ENCODE measurements at places on chromosomes 7 and 10.

DNA sequence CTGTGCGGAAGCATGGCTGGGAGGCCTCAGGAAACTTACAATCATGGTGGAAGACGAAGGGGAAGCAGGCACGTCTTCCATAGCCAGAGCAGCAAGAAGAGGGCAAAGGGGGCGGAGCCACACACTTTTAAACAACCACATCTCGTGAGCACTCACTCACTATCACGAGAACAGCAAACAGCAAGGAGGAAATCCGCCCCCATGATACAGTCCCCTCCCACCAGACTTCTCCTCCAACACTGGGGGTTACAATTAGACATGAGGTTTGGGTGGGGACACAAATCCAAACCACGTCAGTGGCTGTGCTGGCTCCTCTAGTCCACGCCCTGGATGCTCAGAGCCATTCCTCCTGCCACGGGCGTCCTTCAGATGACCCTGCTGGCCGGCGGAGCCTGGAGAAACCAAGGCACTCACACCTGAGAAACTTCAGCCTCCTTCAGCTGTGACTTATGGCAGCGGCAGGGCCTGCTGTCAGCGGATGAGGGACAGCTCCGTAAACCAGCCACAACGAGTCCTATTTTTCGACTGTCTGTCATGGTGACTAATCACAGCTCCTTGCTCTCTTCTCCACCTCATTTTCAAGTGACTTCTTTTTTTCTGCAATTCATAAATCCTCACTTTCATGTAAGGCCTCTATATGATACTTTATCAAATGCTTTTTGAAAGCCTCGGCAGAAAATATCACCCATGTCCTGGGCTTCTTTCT, 167.9 kb upstream of the PFKP start:
- DNase-seq = no peak

DNA sequence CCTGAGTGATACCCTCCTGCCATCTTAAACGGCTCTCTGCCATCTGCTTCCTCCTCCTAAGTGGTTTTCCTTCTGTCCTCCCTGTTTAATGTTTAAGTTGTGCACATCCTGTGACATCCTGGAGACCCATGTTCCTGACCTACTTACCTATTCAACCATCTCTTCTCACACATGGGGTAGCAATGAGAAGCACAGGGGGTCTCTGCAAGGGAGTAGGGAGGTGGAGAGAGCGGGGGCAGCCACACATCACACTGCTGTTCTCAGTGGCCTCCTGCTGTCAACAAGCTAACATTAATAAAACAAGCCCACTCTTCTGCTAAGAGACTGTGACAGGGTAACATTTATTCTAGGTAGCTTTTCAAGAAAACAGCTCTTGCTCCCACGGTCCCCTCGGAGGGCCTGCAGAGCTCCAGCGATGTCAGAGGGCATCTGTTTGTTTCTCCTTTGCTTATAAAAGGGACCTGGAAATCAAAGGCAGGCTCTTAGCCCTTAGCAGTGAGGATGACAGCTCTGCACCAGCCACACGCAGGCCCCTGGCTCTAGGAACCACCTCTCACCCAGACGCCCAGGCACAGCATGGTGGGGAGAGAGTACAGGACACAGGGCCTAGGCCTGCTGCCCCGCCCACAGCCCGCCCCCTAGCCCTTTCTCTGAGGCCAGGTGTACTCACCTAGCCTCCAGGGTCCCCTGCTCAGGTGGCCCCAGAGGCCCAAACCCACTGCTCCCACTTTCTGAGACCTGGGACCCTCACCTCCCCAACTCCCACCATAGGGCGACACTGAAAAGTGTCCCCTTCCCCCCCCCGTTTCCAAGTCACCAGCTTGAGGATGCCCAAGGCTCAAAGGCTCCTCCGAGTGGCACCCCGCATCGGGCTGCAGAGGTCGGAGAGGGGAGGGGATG, 943 bp upstream of the SLC18A2 start:
- DNase-seq = no peak

DNA sequence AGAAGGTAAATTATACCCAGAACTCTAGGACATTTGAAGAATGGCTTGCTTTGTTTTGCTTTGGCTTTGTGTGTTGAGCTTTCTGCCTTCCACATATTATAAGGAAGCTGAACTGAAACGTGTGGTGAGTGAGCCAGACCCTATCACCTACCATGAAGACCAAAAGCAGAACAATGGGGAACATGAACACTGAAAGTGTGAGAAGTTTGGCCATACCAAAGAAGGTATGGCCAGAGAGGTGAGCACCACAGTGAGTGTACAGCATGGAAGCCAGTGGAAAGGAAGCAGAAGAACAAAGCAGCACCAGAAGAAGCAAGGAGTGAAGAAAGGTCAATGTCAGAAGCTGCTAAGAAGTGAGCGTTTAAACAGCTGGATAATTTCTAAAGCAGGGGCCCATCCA, 59.7 kb upstream of the CCDC71L start:
- no peak for DNase-seq

GRCh38 chr7:2008936-2009540, 223.7 kb downstream of the MAD1L1 start:
- no peak for DNase-seq

GRCh38 chr10:79381804-79382221, 34.5 kb downstream of the PPIF start:
- DNase-seq = no peak

- DNase-seq = no peak
These were observed 65.9 kb downstream of the DGKB start for GRCh38 chr7:14836571-14837189.

DNA sequence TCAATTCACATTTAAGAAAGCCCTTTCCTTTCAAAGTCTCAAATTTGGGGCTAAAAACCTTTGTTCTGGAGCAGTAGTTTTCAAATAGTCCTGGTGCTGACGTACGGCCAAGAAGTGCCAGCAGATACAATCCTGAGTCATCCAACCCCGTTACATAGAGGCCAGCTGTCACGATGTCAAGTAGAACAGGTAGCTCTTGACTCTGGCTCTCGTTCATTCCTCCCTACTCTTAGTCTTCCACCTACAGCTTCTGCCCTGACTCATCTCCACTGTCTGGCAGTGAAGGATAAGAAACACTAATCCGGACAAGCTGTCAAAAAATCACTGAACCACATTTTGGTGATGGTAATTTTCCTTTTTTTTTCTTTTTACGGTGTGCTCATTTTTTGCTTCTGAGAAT, 132.4 kb upstream of the PTN start:
- DNase-seq = no peak

- no peak for DNase-seq
These were observed 61.0 kb upstream of the MKI67 start for GRCh38 chr10:128186959-128187787.

DNA sequence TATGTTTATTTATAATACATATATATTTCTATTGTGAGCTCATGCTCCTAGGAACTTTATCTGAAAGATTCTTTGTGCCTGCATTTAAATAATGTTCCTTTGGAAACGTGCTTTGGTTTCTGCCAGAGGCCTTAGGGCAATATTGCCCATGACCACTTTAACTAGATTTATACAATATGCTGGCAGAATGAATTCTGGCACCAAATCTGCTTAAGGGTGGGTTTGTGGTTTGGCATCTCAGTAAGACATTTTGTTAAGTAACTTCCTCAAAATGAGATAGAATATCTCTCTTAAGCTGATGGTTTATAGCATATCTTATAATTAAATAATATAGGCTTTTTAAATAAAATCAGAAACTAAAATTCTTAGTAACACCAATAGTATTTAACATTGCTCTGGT, 252.9 kb downstream of the RNLS start:
- no peak for DNase-seq

DNA sequence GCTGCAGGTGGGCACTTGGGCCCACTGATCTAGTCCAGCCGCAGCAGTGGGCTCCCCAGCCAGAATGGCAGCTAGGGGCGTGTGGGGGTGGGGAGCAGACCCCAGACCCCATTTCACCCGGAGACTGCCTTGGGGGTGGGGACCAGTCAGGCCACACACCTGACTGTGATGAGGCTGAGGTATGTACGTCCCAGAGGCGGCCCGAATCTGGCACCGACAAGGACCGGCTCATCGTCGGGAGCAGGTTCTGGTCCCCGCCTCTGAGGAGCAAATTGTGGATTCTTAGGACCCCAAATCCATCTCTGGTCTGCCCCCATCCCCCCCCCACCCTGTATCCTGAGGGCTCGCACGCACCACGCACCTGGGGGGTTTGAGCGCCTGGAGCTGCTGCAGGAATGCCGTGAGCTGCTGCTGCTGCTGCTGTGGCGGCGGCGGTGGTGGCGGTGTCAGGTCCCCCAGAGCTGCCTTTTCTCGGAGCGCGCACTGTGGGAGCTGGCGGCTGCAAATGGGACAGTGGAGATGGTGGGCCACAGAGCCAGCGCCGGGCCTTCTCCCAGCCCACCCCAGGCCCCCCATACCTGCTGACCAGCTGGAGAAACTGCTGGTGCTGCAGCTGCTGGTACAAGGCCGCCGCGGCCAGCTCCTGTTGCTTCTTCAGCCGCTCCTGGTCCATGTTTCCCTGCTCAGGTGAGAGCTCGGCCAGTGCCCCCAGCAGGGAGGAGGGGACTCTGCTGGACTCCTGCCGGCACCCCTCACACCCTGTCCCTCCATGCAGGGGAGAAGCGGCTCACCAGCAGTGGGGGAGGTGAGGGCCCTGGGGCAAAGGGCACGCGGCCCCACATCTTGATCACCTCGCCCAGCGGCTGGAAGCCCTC, 10.2 kb downstream of the GIGYF1 start:
- DNase-seq = no peak

Measured in activated T-helper 1 cell treated with anti-CD3 and anti-CD28 coated beads, Interleukin-2, amount 50 U/mL, for 16 hours (primary cell).